Thoracic aorta (tissue), 2 donors: ENCODE measurements at places on chromosomes 1 and 21. TPM values are rescaled to one million over a fixed set of nuclear protein-coding genes. Genes with fewer than 3 reads are reported as not detected.

GRCh38 chr1:114517348-114517747, 6.3 kb upstream of the TRIM33 start:
- H3K27me3 ChIP-seq = no peaks in the 10 kb centered on the region
- no peak overlapping the region for H3K4me3 ChIP-seq
- H3K4me1 ChIP-seq = peaks cover 6% of the 10 kb centered on the region
- no peak overlapping the region for H3K27ac ChIP-seq

- H3K4me3 ChIP-seq = no peak overlapping the region
- H3K27me3 ChIP-seq = peaks cover 46% of the 10 kb centered on the region
- DNase-seq = no peak
- no peak overlapping the region for H3K27ac ChIP-seq
Measured at GRCh38 chr1:50430010-50430405, 6.8 kb upstream of the DMRTA2 start.

DNA sequence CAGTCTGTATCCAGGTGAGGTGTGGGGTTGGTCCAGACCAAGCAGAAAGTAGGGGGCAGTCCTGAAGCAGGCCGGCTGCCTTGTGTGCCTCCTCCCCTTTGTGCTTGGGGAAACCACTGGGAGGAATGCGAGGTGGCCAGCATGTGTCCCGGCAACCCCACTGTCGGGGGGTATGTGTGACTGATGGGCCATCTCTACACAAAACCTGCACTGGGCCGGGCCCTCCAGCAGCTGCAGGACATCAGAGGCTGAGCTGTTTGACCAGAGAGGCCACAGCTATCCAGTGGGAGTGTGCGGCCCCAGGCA, 33.3 kb downstream of the TMEM51 start:
- H3K36me3 ChIP-seq = no peaks in the 10 kb centered on the region
- DNase-seq = no peak
- H3K4me1 ChIP-seq = no peaks in the 10 kb centered on the region
- no peak overlapping the region for H3K4me3 ChIP-seq

DNA sequence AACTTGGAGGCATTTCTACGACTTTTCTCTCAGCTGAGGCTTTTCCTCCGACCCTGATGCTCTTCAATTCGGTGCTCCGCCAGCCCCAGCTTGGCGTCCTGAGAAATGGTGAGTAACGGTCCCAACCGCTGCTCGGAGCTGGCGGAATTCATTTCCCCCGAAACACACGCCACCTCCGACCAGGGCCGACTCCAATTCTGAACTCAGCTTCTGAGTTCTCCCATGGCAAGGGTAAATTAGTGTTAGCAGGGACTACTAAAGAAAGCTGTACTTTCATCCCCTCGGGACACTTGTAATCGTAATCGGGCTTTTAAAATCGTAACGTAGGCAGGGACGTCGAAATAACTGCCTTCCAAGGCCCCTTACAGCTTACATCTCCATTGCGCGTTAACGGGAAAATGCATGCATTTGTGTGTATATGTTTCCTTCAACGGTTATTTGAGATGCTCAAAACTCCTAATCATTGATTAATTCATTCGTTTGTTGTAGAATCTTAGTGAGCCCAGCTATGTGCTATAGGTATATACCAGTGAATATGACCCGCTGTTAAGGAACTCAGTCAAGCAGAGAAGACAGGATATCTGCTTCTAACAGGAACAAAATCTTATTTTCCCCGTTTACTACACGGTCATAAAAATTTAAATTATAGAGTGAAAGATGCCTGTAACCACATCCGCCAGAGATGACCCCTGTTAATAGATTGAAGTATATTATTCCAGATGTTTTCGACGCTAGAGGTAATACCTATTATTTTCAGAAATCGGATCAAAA, 472 bp downstream of the DTL start:
- no peaks in the 10 kb centered on the region for H3K27me3 ChIP-seq
- no peak for DNase-seq
- H3K36me3 ChIP-seq = no peaks in the 10 kb centered on the region
- peak overlapping the region; percentile 60 for H3K27ac ChIP-seq
- H3K4me1 ChIP-seq = peaks cover 20% of the 10 kb centered on the region

DNA sequence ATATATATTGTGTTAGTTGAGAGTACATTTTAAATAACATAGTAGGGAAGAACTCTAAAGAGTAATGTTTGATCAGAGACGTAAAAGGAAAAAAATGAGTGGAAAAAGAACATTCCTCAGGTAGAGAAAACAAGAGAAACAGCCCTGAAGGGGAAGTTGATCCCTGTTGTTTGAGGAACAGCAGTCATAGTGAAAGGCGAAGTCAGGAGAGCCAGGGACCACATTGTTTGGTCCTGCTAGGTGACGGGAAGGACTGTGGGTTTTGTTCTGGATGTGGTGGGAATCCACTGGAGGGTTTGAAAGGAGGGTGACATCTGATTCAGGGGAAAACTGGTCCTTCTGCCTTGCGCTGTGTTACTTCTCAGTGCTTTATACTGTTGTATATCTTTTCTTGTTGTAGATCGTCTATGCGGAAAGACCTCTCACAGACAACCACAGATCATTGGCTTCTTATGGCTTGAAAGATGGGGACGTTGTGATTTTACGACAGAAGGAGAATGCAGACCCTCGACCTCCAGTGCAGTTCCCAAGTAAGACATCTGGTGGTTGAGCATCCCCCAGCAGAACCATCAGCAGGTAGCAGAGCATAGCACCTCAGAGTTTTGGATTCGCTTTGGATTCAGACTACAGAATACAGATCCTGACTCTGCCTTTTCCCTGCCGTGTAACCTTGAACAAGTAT, 9.2 kb downstream of the DDI2 start:
- no peak overlapping the region for H3K27ac ChIP-seq
- no peak overlapping the region for H3K4me3 ChIP-seq
- DNase-seq = no peak
- H3K4me1 ChIP-seq = no peaks in the 10 kb centered on the region
- H3K36me3 ChIP-seq = peaks cover 13% of the 10 kb centered on the region
- H3K27me3 ChIP-seq = no peaks in the 10 kb centered on the region

- no peaks in the 10 kb centered on the region for H3K4me1 ChIP-seq
- DNase-seq = no peak
- H3K27me3 ChIP-seq = no peaks in the 10 kb centered on the region
- no peak overlapping the region for H3K27ac ChIP-seq
Measured at GRCh38 chr1:100415498-100415778, 63.1 kb downstream of the CDC14A start.

The AMY2A gene
- total RNA-seq = 4.7 TPM

DNA sequence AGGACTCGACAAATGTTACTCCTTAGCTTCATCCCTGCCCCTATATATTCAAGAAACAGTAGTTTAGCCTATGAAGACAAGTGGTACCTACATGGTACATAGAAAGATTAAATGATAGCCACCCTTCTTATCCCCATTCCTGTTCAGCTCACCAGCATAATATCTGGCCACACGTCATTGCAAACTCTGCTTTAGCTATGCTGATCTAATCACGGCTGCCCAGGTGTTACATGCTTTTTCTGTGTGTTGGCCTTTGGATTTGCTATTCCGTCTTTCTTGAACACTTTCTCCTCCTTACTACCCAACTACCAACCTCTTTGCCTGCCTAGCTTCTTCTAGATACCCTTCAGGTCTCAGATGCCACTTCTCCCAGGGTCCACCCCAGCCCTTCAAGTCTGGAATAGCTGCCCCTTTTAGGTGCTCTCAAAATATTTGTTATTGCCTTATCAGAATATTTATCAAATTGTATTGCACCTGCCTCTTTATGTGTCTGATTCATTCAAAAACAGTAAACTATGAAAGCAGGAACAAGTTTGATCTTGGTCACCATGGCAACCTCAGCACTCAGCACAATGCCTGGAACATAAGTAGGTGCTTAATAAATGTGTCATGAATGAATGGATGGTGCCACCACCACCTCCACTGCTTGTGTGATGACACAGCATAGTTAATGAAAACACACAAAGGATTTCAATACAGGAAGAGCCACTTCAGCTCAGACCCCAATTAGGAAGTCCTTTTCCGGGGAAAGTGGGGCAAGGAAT, 11.4 kb upstream of the DNASE2B start:
- no peaks in the 10 kb centered on the region for H3K27me3 ChIP-seq
- DNase-seq = no peak
- no peaks in the 10 kb centered on the region for H3K36me3 ChIP-seq

- no peak overlapping the region for H3K27ac ChIP-seq
- no peaks in the 10 kb centered on the region for H3K4me1 ChIP-seq
- H3K36me3 ChIP-seq = no peaks in the 10 kb centered on the region
- DNase-seq = no peak
- H3K4me3 ChIP-seq = no peak overlapping the region
- H3K27me3 ChIP-seq = no peaks in the 10 kb centered on the region
Measured at GRCh38 chr1:217311766-217312165, 319.1 kb downstream of the GPATCH2 start.

DNA sequence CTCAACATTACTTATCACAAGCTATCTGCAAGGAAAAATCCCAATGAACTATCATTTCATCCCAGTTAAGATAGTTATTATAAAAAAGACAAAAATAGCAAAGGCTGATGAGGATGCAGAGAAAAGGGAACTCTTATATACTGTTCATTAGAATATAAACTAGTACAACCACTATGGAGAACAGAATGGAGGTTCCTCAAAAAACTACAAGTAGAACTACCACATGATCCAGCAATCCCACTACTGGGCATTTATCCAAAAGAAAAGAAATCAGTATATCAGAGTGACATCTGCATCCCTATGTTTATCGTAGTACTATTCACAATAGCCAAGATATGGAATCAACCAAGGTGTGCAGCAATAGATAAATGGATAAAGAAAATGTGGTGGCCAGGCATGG, 4.9 kb upstream of the C1orf185 start:
- no peak overlapping the region for H3K27ac ChIP-seq
- DNase-seq = no peak
- H3K4me1 ChIP-seq = no peaks in the 10 kb centered on the region
- no peak overlapping the region for H3K4me3 ChIP-seq
- H3K36me3 ChIP-seq = no peaks in the 10 kb centered on the region

The HAO2 gene
- not detected for total RNA-seq

GRCh38 chr1:67850611-67851075, 17.4 kb upstream of the GNG12 start:
- peak; percentile 88 for DNase-seq
- no peak overlapping the region for H3K4me3 ChIP-seq
- peaks cover 4% of the 10 kb centered on the region for H3K4me1 ChIP-seq
- no peak overlapping the region for H3K27ac ChIP-seq
- H3K36me3 ChIP-seq = no peaks in the 10 kb centered on the region

DNA sequence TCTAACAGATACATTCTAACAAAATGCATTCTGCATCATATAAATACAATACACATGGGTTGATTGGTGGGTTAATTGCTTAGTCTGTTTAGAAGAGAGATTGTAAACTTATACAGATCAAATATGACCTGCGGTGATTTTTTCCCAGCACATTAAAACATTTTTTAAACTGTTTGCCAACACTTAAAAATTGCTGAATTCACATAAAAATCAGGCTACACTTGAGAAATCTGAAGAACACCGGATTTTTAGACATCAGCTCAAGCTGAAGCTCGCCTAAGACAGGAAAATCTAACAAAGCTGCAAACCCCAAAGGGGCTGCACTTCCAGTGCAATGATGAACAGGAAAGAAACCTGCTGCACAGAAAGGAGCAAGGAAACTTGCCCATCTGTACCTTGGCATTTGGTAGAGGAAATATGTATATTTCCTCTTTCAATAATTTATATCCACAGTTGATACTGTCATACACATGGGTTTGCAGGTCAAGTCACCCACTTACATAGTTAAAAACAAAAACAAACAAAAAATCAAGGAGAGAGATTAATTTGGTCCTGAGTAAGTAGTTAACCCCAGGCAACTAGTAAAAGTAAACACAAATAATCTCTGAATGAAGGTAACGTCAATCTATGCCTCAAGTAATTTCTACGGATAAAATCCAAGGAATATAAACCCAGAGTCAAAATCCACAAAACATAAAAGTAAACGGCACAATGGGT, 30.4 kb upstream of the JAK1 start:
- DNase-seq = no peak
- H3K27ac ChIP-seq = no peak overlapping the region
- no peaks in the 10 kb centered on the region for H3K36me3 ChIP-seq
- no peaks in the 10 kb centered on the region for H3K27me3 ChIP-seq
- H3K4me1 ChIP-seq = peaks cover 4% of the 10 kb centered on the region

The REN gene
- total RNA-seq = not detected

DNA sequence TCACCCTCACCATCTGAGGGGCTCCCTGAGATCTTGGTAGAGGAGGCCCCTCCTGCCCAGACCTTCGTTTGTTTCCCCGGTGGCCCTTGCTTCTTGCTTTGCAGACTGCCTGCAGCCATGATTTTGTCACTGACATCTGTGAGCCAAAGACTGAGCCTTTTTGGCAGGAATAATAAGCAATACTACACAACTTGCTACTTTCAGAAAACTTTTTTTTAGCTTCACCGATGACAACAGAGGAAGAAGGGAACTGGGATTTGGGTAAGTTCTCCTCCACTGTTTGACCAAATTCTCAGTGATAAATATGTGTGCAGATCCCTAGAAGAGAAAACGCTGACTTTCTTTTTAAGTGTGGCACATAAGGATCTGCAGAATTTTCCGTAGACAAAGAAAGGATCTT, 11.7 kb upstream of the CD101 start:
- H3K27me3 ChIP-seq = no peaks in the 10 kb centered on the region
- H3K36me3 ChIP-seq = no peaks in the 10 kb centered on the region
- peaks cover 6% of the 10 kb centered on the region for H3K4me1 ChIP-seq
- DNase-seq = no peak

DNA sequence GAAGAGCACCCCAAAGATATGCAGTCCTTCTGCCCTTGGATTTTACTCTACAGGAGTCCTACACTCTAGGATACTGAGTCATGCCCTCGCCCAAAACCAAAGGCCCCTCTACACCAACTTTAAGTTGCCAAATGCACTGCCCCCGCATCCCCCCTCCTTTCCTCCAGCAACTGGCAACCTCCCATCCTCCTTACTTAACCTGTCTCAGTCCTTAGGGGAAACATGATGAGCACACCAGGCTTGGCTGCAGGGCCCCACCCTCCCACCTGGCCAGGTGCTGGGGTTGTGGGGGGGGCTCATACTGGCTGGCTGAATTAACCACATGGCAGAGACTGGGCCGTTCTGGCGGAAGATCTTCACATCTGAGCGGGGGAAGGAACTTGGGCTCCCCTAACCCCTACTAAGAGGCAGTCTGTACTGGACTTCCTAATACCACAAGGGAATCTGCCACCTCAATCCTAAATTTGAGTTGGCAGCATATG, 1.2 kb downstream of the HDGF start:
- peaks cover 42% of the 10 kb centered on the region for H3K4me1 ChIP-seq
- H3K27me3 ChIP-seq = no peaks in the 10 kb centered on the region
- peaks cover 1% of the 10 kb centered on the region for H3K36me3 ChIP-seq

DNA sequence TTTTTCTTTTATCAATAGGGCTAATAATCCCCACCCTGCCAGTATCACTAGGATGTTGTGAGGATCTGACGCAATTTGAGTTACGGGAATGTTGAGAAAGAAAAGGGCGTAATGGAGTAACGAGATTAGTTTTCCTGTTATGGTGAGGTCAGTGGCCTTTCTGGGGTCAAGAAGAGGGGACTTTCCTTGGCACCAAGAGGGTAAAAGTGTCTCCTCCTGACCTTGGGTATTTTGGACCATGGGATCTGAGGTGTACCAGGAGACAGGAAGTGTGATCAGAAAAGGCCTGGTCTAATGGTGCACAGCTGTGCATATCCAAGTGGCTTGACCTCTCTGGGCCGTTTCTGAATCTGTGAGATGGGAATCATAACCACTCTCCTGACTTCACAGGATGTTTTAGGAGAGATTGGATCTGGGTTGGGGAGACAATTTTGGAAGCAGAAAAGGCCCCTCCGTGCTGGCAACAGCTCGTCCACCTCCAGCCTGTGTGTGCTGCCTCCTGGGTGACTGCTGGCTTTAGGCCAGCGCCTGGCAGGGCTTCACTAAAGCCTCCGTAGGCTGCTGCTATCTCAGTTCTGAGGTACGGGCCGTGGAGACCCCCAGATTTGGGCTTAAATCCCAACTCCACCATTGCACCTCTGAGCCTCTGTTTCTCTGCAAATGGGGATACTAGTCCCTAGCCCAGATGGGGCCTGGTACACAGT, 37.1 kb downstream of the ALPL start:
- no peaks in the 10 kb centered on the region for H3K4me1 ChIP-seq
- no peaks in the 10 kb centered on the region for H3K36me3 ChIP-seq
- no peaks in the 10 kb centered on the region for H3K27me3 ChIP-seq
- DNase-seq = no peak
- no peak overlapping the region for H3K4me3 ChIP-seq
